ENCODE measurements at places on chromosomes 16 and 17.
A peak's percentile ranks its signal among the peaks of the same experiment; 100 is the strongest.

DNA sequence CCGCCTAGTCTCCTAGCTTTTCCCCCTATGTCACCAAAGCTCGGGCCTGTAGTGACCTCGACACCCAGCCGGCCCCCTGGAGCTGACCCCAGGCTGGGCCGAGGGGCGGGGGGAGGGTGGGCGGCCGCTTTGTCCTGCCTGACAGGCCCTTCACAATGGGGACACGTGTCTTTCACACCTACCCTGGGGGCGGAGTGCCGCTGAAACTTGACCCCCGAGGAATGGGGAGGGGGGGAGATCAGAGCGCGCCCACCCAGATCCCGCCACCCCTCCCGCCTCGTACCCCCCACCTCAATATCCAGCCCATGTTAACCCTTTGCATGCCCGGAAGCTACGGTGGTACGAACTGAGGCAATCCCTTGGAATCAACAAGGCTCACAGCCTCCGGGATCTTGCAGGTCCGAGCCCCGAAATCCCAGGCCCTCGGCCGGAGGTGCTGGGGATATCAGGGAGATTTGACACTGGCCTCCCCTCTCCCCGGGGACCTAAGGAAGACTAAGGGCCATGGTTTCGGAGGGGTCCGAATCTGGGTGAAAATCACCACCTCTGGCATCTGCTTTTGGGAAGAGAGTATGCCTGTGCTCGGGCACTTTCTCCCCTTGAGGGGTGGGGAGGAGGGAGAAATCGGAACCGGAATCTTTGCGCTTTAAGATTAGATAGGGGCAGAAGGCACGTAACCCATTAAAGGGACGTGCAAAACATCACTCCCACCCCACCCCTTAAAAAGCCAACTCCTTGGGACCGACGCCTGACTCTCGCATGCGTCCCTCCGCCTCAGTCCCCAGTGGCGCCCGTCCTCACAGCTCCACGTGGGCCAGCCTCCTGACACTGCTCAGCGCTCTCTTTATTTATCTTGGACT lies 2.6 kb downstream of the NOG start:
- no peak for DNase-seq

DNA sequence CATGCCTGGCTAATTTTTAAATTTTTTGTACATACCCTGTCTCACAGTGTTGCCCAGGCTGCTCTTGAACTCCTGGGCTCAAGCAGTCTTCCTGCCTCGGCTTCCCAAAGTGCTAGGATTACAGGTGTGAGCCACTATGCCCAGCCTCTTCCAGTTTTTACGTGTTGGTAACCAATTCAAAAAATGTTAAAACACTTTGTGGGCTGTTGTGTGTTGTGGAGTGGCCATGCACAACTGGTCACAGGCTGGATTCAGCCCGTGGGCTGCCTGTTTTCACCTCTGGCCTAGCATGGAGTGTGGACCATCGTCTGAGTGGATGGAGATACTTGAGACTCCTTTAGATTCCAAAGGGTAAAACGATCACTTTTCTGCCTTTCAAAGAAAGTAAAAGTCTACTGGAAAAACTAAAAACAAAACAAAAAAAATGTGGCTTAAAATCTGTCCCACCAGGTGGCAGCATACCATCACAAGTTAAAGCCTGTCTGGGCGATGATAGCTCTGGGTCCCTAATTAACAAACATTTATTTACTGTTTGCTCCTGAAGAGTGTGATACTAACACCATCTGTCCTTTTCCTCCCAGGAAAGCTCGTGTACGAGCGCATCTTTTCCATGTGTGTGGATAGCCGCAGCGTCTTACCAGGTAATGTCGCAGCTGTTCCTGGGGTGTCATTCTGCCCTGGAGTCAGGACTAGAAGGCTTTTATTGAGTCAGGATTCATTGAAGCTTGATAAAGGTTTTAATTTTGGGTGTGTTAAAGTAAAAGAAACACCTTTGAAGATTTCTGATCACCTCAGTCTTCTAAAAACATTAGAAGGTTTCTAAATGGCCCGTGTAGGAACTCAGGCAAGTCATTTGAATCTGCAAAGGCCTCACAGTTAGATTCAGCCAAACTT lies 45.8 kb downstream of the VPS35L start:
- DNase-seq: peak; percentile 13

GRCh38 chr17:1746975-1747543 lies 4.4 kb downstream of the SERPINF2 start:
- DNase-seq: peak; percentile 77

DNA sequence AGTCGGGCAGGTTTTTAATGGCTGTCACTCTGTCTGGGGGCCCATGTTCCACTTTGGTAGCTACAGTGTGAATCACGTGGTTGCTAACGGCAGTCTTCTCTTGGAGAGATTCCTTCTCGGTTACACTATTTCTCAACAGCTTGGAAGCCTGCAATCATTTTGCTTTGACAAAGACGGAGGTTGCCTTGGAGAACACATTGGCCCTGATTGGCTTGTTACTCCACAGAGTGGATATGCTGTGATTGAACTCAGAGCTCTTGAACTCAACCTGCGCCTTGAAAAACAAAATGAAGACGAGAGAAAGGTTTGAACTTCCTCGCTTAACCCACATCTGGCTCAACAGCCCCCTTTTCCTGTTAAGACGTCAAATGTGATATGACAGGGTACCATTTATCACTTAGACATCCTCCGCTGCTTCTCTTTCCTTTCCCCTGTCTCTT lies 218.9 kb downstream of the MAF start:
- DNase-seq: no peak

- DNase-seq: no peak
Observed at GRCh38 chr16:67936124-67936879, at the start of gene PSMB10. Gene PSMB10 (minus strand): TSS chr16:67936850. CDS start chr16:67936749, 101 bp downstream.

DNA sequence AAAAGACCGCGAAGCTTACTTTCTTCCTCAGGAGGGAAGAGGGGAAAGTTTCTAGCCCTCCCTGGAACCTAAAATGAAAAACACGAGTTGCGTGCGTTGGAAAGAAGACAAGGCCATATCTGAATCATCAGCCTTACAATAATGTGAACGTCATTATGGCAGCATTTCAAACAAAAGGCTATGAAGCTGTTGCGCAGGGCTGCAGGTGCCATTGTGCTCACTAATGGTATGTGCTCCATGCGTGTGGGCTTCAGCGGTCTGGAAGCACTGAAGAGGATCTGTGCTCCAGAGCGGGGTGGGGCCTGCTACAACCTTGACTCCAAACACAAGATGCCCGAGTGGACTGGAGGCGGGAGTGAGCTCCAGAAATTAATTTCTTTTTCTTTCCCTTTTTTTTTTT lies 12.1 kb upstream of the CYB5B start:
- no peak for DNase-seq

GRCh38 chr17:39981207-39981741 lies 667 bp downstream of the PSMD3 start:
- DNase-seq: no peak

- no peak for DNase-seq
Observed at GRCh38 chr17:20797292-20797691, 217.8 kb downstream of the CDRT15L2 start.

GRCh38 chr16:49513040-49513439 lies 139.4 kb downstream of the C16orf78 start:
- no peak for DNase-seq

DNA sequence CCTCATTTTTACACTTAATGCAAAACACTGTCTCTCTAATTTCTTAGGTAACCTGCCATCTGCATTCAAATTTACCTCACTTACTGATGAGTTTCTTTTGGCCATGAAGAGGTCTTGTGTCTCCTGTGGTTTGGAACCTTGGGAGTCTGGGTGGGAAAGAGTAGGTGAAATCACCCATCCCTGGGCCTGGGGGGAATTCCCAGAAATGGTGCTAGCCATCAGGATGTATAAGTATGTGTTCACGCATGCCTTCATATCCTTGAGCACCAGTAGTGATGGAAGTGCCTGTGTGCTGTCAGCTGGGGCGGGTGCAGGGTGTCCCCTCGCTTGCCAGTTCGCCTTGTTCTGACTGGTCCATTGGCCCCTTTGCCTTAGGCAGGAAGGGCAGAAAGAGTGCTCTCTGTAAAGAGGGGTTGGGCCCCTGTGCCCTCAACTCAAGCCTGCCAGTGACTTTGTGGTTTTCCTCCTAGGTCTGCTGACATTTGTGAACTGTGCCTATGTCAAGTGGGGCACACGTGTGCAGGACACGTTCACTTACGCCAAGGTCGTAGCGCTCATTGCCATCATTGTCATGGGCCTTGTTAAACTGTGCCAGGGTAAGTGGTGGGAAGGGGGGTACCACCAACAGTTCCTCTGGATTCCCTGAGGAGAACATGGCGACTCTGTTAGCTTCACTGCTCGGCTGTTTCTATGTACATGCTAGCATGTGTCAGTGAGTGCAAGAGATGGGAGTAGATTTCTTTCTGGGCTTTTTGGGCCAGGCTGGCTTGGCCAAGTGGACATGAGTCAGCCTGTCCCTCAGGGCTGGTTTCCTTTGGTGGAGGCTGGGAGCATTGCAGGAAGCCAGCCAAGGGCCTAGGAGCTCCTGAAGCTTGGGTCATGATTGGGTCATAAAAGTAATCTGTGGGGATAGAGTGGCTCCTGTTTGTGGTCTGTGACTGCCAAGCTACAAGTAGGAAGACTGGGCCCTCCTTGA lies 23.2 kb downstream of the SLC7A6OS start:
- no peak for DNase-seq

- DNase-seq: no peak
Observed at GRCh38 chr16:66271074-66272060, 95.1 kb upstream of the CDH5 start.

DNA sequence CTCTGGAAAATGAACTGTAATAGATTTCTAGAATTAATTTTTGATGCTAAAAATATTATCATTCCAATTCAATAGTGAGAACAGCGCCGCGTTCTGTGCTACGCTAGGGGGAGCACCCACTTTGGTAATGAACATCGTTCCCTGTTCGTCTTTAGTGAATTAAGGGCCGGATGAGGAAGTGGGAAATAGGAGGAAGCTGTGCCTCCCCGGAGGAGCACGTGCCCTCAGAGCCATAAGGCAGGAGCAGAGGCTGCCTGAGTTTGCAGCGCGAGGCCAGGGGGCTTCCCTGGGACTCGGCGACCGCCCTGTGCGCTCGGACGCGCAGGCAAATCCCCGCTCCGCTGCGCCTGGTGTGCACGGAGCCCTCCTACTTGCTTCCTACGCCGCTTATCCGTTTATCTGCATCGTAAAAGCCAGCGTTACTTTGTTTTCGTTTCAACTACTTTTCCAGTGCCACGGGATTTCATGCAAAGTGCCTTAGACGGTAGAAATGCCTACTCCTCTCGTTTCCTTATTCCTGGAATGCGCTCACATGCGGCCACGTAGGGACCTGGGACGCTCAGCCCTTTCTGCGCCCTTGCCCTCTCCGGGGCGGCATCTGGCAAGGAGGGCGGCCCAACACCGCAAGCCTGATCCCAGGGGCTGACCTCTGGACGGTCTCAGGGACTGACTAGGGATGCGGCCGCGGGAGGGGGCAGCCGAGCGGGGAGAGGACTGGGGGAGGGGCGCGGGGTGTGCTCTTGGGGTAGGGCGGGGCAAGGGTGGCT lies 76.4 kb downstream of the KCNJ12 start:
- DNase-seq: peak; percentile 17

Data from transverse colon (tissue), 4 donors.